ENCODE measurements at places on chromosomes 1 and 21.

GRCh38 chr1:41377397-41377796 is 16.2 kb downstream of the FOXO6 start:
- DNase-seq = no peak

DNA sequence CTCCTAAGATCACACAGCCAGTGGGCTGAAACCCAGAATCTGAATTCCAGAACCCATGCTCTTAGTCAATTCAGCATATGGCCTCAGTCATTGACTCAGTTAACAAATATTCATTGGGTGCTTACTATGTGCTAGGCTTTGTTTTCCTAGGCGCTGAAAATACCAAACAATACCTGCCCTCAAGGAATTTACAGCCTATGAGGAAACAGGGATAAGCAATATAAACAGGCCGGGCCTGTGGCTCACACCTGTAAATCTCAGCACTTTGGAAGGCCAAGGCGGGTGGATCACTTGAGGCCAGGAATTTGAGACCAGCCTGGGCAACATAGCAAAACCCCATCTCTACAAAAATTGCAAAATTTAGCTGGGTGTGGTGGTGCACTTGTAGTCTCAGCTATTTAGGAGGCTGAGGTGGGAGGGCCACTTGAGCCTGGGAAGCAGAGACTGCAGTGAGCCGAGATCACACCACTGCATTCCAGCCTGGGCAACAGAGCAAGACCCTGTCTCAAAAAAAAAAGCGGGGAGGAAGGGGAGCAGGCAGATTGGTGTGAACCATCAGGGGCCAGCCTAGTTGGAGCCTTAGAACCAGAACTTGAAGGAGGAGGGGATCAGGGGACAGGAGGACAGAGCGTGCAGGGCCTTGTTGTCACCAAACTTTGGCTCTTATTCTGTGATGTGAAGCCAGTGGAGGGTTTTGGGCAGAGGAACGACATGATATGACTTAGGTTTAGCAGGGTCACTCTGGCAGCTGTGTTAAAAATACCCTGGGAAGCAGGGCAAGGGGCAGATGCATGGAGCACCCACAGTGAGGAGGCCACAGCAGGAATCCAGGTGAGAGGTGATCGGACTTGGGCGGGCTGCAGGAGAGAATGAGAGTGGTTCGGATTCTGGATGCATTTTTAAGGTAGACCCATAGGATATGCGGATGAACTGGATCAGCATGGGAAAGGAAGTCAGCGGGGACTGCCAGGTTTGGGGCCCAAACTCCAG is 5.8 kb downstream of the TINAGL1 start:
- no peak for DNase-seq

DNA sequence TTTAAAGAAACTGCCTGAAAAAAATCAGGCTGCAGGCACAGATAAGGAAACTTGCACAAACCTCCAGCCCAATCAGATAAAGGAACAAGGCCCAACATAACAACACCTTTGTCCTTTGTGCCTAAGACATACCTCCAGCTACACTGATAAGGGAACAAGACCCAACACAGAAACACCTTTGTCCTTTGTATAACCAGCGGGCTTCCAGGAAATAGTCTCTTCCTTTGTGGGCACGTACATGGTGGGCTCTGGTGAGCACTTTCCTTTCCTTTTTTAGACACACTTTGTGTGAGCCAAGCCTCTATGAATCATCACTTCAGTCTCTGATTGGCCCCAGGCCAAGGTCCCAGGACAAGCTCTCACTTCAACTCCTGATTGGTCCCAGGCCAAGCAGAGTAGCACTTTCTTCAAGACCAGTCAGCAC is 23.6 kb downstream of the ZNF670 start:
- DNase-seq = no peak

DNA sequence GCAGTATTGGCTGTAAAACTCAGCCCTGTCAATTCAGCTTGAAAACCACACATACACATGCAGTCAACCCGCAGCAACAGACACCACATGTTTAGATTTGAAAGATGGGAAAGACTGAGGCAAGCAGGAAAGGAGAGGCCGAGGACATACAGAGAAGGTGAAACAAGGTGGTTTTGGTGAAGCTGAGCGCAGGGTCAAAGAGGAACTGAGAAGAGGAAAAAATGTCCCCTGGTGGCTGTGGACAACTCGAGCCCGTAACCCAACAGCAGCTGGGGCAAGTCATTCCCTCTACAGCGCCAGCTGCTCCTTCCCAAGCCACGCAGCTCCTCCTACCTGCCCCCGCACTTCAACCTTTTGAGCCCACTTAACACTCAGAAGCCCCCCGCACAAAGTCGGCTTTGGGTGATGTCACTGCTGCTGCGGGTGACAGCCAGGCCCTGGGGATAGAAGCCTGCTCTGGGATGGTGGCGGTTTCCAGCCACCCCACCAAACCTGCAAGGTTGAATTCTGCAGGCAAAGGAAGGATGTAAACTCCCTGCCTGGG is 63.0 kb downstream of the KCNN3 start:
- DNase-seq = no peak

DNA sequence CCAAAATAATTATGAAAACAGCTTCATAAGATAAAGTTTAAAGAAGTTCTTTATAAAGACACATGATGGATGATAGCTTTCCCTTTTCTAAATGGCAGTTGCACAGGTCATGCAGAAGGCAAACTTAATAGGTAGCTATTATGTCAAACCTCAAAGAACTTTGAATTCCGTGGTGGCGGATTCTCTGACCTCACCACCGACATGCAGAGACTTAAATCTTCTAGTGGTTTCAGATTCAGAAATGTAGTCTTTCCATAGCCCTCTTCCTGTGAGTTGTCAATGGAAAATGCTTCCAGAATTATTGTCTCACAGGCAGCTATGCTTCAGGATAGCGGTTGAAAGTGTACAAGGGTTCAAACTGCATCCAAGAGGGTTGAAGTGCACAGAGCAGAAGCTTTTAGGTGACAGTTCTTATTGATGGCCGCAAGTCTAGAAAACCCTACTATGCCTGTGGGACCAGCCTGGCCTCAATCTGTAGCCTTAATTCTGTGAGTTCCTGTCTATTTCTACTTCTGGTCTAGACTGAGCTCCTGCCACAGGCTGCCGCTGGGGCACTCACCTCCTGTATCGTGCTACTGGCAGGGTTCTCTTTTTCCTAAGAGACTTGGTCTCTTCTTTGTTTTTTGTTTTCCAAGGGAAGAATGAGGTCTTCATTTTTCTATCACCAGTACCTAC is 117.0 kb upstream of the ERRFI1 start:
- DNase-seq = no peak

GRCh38 chr21:42187976-42188653 is 30.8 kb upstream of the ABCG1 start:
- DNase-seq = no peak

DNA sequence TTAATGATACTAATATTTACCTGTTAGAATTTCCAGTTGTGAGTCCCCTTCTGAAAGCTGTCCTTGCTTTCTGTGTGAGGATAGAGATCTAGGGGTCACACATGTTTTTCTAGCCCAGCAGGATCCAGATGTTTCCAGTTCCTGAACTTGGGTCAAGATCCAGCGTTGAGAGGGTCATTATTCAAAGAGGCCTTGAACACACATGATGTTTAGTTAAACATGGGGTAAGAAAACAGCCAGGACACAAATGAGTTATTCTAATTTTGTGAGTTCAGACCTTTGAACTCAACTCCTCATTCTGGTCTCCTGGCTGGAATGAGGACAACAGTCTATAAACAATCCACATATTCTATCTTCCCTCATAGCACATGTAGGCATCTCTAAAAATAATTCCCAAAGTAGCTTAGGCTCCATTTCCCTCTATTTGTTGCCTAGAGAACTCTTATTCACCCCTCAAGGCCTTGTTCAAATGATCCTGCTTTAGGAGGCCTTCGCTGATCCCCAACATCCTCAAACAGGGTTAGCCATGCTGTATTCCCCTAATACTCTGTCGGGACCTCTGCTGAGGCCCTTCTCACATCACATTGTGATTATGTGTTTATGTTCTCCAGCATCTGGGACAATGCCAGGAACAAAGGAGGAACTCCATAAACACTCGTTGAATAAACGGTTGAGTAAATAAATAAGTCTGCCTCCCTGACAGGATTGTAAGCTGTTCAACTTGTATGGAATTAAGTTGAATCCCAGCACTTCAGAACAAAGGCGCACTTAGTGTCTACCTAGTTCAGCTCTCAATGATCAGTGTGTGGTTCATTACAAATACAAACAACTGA is 15.0 kb upstream of the KCNN3 start:
- DNase-seq = no peak

GRCh38 chr1:50493710-50494109 is 70.5 kb upstream of the DMRTA2 start:
- no peak for DNase-seq

DNA sequence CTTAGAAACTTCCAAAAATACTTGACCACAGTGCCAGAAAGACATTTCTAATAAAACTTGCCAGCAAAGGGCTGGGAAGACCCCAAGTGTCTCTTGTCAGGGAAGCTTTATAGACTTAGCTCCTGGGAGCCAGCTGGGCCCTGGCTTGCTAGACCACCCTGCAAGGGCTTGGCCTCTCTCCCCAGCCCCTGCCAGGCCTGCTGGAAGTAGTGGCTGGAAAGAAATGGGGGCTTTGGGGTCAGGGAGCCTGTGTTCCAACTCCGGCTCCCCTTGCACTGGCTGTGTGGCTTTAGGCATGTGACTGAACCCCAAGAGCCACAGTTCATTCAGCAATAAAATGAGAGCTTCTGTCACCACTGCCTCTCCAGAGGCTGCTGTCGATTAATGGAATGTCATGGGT is 31.1 kb downstream of the H3-3A start:
- DNase-seq = no peak

DNA sequence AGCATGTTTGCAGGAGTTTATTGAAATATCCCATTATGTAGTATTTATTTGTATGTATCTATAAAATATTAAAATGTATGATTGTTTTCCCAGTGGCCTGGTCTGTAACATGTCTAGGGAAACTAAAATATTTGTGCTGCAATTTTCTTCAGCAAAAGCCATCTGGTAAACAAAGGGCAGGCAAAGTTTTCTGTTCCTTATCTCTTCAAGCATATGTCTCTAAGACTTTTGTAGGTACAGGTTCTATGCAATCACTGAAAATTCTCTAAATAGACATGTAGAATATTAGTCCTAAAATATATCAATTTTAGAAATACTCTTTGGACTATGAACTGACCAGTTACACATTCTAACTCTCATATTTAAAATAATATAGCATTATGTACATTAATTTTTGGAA is 585.8 kb upstream of the RGS18 start:
- DNase-seq = no peak

DNA sequence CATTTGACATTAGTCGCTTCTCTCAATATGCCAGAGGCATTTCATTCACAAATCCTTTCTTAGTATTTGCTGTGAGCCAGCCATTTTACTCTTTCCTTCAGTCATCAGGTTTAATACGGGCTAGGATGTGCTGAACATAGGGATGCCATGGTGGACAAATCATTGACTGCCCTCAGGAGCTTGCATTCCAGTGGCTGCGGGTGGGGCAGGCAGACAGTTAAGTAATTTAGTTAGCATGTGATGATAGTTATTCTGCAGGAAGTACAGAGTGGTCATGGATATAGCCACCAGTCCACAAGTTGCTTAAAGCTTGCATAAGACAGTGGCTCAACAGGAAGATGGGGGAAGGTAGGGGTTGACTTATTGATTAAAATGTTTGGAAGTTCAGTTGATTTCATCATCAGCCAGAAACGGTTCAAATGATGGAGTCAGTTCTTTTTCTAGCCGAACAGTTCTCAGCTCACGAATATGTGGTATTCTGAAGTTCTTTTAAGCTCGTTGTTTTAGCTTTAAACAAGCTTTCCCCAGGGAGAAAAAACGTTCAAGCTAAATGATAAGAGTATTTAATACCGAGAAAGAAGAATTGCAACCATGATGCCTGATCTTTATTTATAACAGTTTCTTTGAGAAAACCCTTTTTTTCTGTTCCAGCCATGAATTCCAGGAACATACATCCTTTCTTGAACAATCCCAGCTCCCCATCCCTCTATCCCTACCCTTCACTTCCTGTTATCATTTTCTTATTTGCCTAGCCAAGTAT is 1.4 kb downstream of the SLC22A15 start:
- DNase-seq = peak; percentile 97

GRCh38 chr1:214823311-214824117 is 220.5 kb downstream of the CENPF start:
- peak; percentile 39 for DNase-seq

DNA sequence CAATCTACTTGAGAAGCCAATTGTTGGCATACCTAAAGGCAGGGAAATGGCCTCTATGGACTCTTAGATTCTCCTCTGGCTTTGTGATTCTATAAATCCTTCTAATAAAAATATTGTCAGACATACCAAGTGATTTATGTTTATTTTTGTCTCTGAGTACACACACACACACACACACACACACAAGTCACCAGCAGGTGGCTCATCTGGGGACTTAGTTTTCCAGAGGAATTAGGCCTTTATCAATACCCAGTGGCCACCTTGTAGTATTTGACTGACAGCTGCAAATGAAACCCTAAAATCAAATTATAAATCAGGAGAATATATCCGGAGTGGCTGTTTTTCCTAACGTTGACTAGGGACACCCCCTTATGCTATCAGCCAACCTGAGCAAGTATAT is 258.5 kb downstream of the BRINP2 start:
- DNase-seq = no peak

GRCh38 chr1:86546787-86547221 is at the start of gene CLCA4:
TSS of gene CLCA4 (plus strand) at chr1:86547078. CDS start at chr1:86547120, 42 bp downstream.
- no peak for DNase-seq

DNA sequence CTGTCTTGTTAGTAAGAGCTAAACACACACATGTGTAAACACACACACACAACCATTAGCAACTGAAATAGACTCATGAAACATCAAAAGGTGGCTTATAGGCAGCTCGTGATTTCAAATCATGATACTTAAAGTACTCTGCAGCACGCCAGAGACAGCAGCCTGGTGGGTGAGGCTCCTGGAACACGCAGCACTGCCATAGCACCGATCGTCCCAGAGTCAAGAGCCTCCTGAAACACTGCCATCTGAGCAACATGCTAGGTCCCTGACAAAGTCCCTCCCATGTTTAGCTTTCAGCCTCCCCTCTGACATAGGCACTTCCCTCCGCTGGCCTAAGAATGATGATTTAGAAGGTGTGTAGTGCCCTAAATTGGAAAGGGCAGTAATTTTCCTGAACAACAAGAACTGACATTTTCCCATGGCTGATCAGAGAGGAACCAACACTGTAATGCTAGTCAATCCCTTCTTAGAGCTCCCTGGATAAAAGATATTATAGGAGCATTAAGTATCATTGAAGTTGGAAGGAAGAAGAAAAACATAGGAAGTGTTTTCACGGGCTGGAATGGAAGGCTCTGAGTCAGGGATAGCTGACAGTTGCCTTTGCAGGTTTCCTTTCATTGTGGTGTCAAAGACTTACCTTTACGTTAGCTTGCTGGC is 14.1 kb upstream of the DPT start:
- DNase-seq = no peak

DNA sequence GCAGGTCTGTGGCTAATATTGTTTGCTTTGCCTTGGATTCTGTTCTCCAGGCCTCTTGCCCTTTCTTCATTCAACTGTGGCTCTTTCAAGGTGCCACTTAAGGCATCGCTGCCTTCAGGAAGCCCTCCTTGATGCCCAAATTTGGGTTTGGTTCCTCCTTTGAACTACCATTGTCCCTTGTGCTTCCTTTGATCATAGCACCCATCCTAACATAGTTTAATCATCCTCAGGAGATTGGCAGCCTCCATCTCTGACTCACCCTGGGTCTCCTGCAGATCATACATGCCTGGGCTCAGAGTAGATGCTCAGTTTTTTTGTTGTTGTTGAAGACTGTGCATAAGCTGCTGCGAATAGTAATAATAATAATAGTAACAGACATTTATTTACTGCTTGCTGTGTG is 54.4 kb upstream of the ACOT11 start:
- DNase-seq = no peak
